ENCODE measurements at places on chromosomes 16 and 17. TPM values are rescaled to one million over a fixed set of nuclear protein-coding genes. Genes with fewer than 3 reads are reported as not detected.

The LAT gene
- polyA plus RNA-seq, result 3.4 TPM

The ST6GALNAC2 gene
- polyA plus RNA-seq, result 0.09 TPM

The MYH2 gene
- 2.7 TPM for polyA plus RNA-seq

The ERI2 gene
- polyA plus RNA-seq, result 5.4 TPM

The COQ7 gene
- polyA plus RNA-seq, result 7.1 TPM

The PRAC1 gene
- polyA plus RNA-seq, result not detected

The ACSM2B gene
- not detected for polyA plus RNA-seq

The ADGRG1 gene
- polyA plus RNA-seq, result 2.6 TPM

The HYDIN gene
- 1.1 TPM for polyA plus RNA-seq

The YBX2 gene
- polyA plus RNA-seq, result 19.2 TPM

The CTRL gene
- polyA plus RNA-seq, result 4.2 TPM

The PRR15L gene
- 1.1 TPM for polyA plus RNA-seq

The ADAP2 gene
- 0.71 TPM for polyA plus RNA-seq

The TNFRSF17 gene
- not detected for polyA plus RNA-seq

The TP53TG3C gene
- polyA plus RNA-seq, result not detected

The ZACN gene
- polyA plus RNA-seq, result not detected

The MYH13 gene
- polyA plus RNA-seq, result not detected

The RTN4RL1 gene
- 0.09 TPM for polyA plus RNA-seq

The HSD17B2 gene
- not detected for polyA plus RNA-seq

The ST6GALNAC1 gene
- not detected for polyA plus RNA-seq

The KRTAP3-2 gene
- polyA plus RNA-seq, result not detected
